ENCODE measurements at places on chromosomes 6 and 20.

- no peak for DNase-seq
These were observed 9.9 kb downstream of the SGK2 start for GRCh38 chr20:43568706-43569105.

GRCh38 chr6:157811476-157812173 is 11.4 kb upstream of the SNX9 start:
- DNase-seq = no peak

DNA sequence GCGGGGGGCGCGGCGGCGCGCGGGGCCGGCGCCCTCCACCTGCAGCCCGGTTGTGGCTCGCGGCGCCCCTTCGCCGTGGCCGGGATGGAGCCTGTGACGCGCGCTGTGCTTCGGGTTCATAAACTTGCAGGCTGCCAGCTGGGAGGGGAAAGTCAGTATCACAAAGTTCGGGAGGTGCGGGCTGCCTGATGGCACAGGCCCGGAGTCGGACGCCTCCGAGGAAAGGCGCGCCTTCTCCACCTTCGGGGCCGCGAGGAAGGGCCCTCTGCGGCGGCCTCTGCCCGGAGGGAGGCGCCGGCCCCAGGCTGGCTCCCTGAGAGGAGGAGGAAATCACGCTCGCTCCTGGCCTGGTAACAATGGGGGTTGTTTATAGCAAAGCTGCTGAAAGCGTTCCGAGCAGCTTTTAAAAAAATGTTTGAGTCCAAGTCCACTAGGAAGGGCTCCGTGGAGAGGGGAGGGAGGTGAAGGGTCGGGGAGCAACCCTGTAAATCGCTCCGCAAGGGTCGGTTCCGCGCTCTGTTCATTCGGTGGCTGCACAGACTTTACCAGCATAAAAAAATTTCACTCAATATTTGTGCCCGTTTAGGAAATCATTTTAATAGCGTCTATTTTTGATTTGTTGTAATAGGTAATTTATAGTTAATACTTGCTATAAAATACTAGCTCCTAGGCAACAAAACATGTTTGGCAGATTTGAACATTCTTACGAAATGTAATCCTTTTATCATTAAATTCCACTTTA is 1.0 kb downstream of the AFDN start:
- peak; percentile 54 for DNase-seq

DNA sequence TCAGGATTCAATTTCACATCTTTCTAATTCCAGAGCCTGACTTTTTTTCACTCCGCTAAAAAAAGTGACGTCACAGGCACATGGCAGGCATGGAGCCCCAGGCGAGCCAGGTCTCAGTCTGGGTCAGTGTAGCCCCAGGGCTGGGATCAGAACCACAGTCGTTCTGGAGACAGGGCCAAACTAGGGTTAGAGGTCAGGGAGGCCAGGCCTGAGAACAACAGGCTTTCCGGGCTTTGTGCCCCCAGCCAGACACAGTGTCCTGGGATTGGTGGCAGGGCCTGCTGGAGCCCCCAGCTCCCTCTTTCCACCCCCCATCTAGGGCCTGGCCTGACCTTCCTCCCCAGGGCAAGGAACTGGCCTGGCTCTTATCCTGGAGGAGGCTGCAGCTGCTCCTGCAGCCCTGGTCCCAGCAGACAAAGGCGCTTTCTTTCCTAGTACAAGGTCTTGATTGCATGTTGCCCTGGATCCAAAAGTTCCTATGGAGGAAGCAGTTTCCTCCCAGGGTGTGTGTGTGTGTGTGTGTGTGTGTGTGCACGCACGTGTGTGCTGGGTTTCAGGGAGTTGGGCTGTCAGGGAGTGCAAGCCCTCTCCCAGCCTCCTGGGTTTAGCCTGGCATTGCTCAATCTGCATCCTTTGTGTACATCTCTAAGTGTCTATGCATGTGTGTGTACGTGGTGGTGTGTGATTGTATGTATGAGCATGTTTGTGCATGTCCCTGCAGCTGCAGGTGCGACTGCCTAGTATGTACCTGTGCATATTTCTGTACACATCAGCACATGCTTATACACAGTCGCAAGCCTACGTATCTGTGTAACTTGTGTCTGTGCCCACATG is 26.5 kb upstream of the EMILIN3 start:
- DNase-seq = no peak

- no peak for DNase-seq
These were observed 16.7 kb downstream of the PLAGL2 start for GRCh38 chr20:32190616-32191415.

GRCh38 chr20:18466574-18466893 is 296 bp downstream of the DZANK1 start:
- DNase-seq = no peak

DNA sequence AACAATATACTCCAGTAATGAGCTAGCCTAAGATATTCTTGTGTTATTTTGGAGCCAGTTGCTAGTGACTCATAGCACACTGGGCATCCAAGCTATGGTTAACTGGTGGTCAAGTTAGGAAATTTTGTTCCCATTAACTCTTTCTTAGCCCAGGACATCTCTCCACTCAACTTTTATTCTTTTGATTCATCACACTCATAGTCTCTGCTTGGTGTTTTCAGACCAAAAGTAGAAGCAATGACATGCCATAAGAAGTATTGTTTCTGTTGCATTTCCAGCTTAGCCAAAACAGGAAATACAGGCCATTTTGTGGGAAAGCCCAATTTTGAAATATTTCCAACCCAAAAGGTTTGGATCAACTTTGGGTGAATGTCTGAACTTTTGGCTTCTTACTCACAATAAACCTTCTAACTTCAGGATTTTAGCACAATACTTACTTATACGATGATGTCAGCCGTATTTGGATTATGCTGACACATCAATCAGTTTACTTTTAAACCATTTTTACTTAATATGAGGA is 31.6 kb upstream of the CCN2 start:
- peak; percentile 16 for DNase-seq

DNA sequence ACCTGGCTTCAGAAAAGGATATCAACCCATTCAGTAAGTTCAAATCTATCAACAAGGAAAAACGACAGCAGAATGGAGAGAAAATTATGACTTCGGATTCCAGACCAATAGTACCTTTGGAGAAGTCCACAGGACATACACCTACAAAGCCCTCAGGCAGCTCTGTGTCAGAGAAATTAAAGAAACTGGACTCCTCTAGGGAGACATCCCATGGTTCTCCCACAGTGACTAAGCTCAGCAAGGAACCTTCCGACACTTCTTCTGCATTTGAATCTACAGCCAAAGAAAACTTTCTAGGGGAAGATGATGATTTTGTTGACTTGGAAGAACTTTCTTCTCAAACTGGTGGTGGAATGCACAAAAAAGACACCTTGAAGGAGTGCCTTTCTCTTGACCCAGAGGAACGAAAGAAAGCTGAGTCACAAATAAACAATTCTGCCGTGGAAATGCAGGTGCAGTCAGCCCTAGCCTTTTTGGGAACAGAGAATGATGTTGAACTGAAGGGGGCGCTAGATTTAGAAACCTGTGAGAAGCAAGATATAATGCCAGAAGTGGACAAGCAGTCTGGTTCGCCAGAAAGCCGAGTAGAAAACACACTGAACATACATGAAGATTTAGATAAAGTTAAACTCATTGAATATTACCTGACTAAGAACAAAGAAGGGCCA is 67.4 kb upstream of the HINT3 start:
- DNase-seq = peak; percentile 53
